ENCODE measurements at places on chromosomes 3 and 15.
A peak's percentile ranks its signal among the peaks of the same experiment; 100 is the strongest.

DNA sequence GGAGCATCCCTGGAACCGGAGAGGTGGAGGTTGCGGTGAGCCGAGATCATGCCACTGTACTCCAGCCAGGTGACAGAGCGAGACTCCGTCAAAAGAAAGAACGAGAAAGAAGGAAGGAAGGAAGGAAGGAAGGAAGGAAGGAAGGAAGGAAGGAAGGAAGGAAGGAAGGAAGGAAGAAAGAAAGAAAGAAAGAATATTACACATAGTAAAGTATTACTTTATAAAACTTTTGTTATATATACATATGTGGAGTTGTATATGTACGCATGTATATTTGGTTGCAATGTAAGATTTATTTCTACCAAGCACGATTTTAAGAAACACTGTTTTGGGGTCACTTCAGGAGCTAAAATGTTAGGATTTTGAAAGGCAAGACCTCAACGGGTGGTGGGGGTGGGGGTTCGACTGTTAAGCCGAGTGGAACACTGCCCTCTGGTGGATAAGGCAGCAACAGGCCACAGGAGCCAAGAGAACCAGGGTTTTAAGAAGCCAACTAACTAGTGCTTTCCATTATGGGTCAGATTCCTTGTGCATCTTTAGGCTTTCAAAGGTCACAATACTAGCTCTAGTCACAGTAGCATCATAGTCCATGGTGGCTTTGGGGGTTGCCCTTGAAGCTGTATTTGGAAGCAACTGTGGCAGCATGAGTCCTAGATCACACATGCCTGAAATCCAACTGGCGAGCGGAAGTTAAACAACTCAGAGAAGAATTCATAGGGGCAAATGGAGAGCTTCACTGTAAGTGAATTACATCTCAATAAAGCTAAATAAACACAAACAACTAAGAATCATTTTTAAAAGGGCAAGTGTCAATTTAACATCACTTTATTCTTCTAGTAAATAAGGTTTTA, 22.5 kb downstream of the GLB1 start:
- DNase-seq: peak; percentile 94

- no peak for DNase-seq
Measured at GRCh38 chr3:53650424-53650823, 156.0 kb downstream of the CACNA1D start.

DNA sequence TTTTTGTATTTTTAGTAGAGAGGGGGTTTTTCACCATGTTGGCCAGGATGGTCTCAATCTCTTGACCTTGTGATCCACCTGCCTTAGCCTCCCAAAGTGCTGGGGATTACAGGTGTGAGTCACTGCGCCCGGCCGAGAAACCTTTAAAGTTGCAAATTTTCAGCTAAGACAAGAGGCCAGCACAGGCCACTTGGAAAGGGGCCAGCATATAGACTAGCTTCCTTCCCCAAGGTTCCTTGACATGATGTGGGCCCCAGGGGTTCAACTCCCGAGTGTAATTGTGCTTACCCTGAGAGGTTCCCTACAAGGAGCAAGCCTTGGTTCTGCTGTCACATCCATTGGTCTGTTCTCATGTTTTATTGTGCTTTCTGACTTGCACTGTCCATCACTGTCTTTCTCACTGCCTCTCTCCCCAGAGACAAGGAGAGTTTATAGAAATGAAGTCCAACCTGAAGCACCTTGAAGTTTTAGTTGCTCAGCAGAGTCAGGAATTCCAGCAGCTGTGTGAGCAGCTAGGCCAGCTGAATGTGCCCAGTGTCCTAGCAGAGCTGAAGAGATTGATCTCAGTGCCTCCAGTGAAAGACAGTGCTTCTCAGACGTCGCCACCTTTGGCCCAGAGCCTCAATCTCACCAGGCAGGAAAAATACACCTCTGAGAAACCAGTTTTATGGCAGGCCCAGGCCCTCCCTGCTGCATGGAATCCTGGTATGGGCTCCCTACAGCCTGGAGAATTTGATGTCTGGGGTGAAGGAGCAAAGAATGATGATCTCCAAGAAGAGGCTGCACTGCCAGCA, 21.1 kb downstream of the C3orf62 start:
- DNase-seq: no peak

GRCh38 chr15:75577401-75578172, 1.5 kb downstream of the PTPN9 start:
- no peak for DNase-seq

- no peak for DNase-seq
Measured at GRCh38 chr3:16860234-16860633, 24.5 kb upstream of the PLCL2 start.

DNA sequence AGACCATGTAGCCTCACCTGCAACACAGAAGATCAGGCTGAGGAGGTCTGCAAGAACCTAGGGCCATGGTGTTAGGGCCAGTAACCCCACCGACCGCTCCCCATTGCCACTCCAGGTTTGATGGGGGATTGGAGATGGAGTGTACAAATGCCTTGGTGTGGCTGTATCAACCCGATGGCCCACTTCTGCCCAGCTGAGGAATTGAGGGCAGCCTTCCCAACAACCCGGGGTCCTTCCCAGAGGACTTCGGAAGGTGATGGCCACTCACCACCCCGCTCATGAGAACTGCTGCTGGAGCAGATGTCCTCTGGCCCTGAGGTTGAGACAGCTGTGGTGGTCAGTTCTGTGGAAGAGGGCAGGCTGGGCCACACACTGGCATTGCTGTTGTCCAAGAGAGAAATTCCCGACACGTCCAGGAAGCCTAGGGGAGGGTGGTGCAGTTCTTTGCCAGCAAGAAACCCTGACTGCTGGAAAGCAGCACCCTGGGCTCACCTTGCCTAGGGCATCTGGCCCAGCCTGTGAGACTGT, 8.9 kb downstream of the GORASP1 start:
- no peak for DNase-seq

GRCh38 chr3:120983321-120983665, 75.3 kb downstream of the STXBP5L start:
- no peak for DNase-seq

DNA sequence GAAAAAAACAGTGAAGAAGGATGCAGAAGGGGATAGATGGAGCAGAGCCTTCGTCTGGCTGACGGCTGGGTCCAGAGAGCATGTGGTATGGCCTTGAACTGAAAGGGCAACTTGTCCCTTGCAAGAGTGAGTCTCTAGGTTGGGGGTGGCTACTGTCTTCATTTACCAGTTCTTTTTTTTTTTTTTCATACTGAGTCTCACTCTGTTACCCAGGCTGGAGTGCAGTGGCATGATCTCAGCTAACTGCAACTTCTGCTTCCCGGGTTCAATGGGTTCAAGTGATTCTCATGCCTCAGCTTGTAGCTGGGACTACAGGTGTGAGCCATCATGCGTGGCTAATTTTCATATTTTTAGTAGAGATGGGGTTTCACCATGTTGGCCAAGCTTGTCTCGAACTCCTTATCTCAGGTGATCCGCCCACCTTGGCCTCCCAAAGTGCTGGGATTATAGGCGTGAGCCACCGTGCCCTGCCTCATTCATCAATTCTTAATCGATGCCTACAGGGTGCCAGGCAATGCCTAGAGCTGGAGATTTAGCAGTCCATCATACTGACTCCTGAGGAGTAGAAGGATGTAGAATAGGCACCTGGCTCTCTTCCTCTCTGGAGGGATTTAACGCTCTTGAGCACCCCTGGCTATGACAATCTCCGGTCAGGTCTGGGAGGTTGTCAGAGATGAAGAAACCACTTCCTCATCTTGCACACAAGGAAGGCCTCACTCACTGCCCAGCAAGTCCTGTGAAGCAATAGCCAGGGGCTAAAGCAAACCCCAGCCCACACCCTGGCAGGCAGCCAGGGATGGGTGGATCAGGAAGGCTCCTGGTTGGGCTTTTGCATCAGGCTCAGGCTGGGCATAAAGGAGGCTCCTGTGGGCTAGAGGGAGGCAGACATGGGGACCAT, at the start of gene CAMP:
TSS of gene CAMP (plus strand) at position 880 of the 898 bp plus-strand sequence. CDS start at position 897, 17 bp downstream.
- DNase-seq: peak; percentile 68

- no peak for DNase-seq
Measured at GRCh38 chr15:72307026-72307425, 12.9 kb downstream of the CELF6 start.

- no peak for DNase-seq
Measured at GRCh38 chr3:55607844-55608243, 120.7 kb upstream of the WNT5A start.

DNA sequence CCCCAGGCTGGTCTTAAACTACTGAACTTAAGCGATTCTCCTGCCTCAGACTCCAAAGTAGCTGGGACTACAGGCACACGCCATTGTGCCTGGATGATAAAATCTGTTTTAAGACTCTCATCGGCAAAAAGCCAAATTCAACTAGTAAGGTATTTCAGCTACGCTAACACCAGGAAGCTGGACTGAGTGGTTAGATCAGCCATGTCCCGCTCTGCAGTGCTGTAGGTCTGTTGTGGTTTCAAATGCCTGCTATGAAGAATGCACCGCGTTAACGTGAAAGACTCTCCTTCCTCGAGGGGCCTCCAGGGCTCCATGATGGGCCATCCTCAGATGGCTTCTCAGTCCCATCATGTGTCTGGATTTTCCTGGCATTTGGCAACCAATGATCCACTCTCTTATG, 70.2 kb downstream of the PCOLCE2 start:
- no peak for DNase-seq

DNA sequence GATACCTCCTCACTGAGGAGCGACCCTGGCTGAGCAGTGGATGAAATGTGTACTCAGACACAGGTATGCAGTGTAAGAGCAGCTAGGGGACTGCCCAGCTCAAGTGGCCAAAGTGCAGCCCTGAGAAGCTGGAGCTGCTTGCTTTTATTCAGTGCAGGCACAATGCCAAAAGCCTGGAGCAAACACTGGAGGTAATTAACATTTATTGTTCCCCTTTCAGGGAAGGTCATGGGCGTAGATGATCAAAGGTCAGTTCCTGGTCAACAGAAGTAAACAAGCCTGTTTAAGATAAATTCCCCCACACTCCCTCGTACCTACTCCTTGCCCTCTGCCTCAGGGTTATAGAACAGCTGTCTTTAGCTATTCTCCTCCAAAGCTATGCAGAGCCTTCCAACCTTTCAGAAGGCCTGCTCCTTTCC, 17.5 kb downstream of the PLA2G4F start:
- DNase-seq: no peak

- DNase-seq: no peak
Measured at GRCh38 chr3:66722675-66723074, 221.9 kb upstream of the LRIG1 start.

- no peak for DNase-seq
Measured at GRCh38 chr15:77282333-77282732, 137.6 kb downstream of the PEAK1 start.

- no peak for DNase-seq
Measured at GRCh38 chr3:52372822-52373504, 56.8 kb downstream of the DNAH1 start.
